ENCODE measurements at places on chromosomes 5 and 9.

DNA sequence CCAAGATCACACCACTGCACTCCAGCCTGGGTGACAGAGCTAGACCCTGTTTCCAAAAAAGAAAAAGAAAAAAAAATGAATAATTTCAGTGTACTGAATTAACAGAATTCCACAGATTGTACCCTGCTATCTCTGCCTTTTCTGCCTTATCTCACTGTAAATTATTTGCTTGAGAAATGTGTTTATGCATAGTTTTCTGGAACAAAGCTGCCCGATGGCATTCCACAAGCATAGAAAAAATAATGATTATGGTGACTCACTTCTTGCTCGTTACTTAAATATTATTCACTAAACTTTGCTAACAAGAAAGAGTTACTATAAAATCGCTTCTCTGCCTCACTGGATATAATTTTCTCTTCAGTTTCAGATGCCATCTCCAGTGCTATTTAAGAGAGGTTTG, 88.7 kb upstream of the FAM169A start:
- DNase-seq, result no peak

GRCh38 chr9:88973281-88974045, 17.8 kb upstream of the S1PR3 start:
- DNase-seq, result peak; percentile 25

- DNase-seq, result no peak
Measured at GRCh38 chr9:106535439-106535838, 327.5 kb upstream of the ZNF462 start.

GRCh38 chr9:136665704-136666371, 3.1 kb downstream of the EGFL7 start:
- DNase-seq, result no peak

- DNase-seq, result peak; percentile 79
Measured at GRCh38 chr9:27528886-27529315, 713 bp downstream of the MOB3B start.

GRCh38 chr5:131212471-131213021, 41.8 kb downstream of the LYRM7 start:
- no peak for DNase-seq

DNA sequence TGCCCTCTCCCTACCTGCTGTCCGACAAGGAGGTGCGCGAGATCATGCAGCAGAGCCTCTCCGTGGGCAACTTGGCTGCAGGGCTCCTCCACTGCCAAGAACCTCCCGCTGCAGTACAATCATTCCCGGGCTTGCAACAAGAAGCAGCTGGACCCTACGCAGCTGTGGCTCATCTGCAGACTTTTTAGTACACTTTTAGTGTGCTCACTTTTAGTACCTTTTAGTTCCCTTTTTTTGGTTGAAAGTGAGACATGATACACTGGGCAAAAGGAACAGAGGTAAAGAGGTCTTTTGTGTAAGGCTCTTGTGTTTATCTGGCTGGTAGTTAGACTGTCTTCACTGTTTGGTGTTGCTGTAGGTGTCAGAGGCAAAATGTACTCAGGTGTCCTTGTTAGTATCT, 58.1 kb upstream of the SPTLC1 start:
- no peak for DNase-seq

DNA sequence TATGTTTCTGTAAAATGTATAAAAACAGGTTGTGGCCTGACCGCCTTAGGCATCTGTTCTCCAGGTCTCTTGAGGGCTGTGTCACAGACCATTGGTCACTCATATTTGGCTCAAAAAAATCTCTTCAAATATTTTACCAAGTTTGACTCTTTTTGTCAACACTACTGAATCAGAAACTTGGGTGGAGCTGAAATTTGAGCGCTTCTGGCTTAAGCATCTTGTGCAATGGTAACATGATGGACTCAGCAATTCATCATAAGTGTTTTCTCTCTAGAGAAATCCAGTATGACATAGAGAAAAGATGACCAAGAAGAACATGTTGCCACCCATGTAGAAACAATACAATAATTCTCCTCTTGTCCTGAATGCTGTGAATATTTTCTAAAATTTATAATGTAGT, 387.9 kb downstream of the MAT2B start:
- DNase-seq, result no peak

DNA sequence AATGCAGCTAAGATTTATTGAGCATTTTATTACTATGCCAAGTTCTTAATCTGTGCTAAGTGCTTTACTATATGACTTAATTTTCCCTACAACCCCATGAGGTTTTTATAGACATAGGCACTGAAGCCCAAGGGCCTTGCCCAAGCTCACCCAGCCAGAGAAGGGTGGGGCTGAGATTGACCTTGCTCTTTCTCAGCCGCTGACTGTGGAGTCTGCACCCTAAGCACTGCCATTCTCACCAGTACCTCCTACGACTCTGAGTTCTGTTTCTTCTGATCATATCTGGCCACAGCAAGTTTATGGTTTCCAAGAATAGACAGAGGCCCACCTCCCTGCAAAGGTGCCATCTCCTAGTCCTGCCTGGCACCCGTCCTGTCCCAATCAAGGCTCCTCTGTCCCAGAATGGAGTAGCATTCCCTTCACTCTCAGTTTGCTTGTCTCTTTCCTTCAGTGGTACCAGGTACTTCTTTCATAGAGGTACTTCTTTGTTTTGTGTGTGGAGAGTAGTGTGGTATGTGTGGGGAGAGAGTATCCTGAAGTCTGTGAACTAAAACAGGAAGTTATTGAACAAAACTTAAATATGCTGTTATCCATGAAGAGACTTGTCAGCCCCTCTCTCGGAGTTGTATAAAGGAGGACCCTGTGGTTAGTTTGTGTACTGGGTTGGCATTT, 42.6 kb downstream of the CSF1R start:
- DNase-seq, result no peak

DNA sequence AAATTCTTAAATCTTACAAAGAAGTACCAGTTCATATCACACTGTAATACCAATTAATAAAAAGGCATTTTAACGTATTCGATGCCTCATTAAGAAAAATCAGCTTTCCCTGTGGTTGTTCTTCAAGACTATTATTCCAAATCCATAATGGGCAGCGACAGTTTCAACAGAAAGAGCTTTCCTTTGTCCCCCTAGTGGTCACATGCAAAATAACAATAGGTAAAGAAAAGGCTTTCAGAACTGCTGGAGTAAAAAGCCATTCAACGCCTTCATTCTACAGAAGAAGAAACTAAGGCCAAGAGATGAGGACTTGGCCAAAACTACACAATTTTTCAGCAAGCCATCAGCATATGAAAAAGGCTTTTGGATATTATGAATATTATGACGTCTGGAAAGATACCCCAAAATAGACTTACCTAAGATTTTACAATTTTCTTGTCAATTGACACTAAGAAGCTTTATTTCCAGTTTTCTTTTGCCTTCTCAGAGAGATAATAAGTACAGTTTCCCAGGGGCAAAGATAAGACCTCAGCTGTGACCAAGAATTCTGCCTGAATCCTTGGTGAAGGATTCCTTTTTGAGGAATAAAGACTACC, 6.7 kb upstream of the CDH6 start:
- no peak for DNase-seq

GRCh38 chr5:103674251-103674650, 111.7 kb upstream of the NUDT12 start:
- DNase-seq, result no peak

GRCh38 chr5:1108023-1108864, 3.6 kb downstream of the SLC12A7 start:
- DNase-seq, result no peak

- DNase-seq, result no peak
Measured at GRCh38 chr5:115322729-115323128, 26.3 kb upstream of the CCDC112 start.

DNA sequence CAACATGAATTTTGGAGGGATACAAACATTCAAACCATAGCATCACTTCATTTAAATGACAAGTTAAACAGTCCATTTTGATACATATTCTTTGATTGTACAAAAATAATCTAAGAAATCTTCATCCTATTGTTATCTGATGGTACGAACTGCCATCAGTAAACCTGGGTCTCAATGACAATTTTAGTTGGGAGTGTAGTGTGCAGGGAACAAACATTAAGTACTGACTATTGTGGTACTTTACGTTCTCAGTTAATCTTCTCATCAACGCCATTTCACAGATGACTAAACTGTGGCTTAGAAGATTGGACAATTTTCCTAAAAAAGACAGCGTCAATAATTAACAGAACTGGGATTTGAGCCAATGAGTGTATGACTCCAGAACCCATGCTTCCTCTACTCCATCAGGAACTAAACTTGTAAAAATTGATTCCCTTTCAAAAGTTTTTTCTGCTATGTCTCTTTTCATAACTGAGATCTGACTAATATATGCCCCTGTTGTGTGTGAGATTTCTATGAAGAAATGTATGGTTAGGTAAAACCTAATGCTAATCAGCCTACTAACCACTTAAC, 21.1 kb downstream of the TNPO1 start:
- DNase-seq, result no peak

- no peak for DNase-seq
Measured at GRCh38 chr5:141439411-141440141, 9.3 kb downstream of the PCDHGA12 start.

All from right forelimb (tissue), 1 donor.